ENCODE measurements at places on chromosomes 1 and 21. TPM values are rescaled to one million over a fixed set of nuclear protein-coding genes. Genes with fewer than 3 reads are reported as not detected.

DNA sequence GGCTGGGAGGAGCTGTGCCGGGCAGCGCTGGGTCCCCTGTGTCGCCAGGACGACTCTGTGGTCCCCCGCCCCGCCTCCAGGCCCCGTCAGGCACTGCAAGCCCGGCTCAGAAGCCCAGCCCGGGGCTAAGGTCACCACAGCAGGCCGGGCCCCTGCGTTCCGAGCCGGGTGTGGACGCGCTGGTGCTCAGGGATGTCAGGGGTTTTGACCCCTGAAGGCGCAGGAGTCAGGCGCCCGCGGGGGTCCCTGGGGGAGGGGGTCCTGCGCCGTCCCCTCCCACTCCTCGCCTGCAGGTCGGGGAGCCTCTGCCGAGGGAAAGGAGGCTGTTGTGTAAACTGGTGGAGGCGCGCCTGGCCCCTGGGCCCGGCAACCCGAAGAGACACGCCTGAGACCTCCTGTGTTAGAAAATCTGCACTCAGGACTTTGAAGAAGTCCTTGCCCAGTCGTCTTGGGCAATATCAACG lies 23.7 kb upstream of the TMEM54 start:
- no peaks in the 10 kb centered on the region for H3K36me3 ChIP-seq
- DNase-seq, result no peak

GRCh38 chr1:36909946-36910725 lies 124.2 kb downstream of the GRIK3 start:
- no peaks in the 10 kb centered on the region for H3K27me3 ChIP-seq
- DNase-seq, result no peak
- no peak overlapping the region for H3K4me3 ChIP-seq

Gene CDC7
- total RNA-seq, result 2.1 TPM

- peaks cover 7% of the 10 kb centered on the region for H3K36me3 ChIP-seq
- H3K27ac ChIP-seq, result no peak overlapping the region
- peaks cover 8% of the 10 kb centered on the region for H3K4me1 ChIP-seq
- no peaks in the 10 kb centered on the region for H3K27me3 ChIP-seq
- DNase-seq, result no peak
Measured at GRCh38 chr1:179121159-179121938, 39.5 kb downstream of the TOR3A start.

Gene AVPR1B
- not detected for total RNA-seq

Gene KRTAP10-4
- total RNA-seq, result not detected

DNA sequence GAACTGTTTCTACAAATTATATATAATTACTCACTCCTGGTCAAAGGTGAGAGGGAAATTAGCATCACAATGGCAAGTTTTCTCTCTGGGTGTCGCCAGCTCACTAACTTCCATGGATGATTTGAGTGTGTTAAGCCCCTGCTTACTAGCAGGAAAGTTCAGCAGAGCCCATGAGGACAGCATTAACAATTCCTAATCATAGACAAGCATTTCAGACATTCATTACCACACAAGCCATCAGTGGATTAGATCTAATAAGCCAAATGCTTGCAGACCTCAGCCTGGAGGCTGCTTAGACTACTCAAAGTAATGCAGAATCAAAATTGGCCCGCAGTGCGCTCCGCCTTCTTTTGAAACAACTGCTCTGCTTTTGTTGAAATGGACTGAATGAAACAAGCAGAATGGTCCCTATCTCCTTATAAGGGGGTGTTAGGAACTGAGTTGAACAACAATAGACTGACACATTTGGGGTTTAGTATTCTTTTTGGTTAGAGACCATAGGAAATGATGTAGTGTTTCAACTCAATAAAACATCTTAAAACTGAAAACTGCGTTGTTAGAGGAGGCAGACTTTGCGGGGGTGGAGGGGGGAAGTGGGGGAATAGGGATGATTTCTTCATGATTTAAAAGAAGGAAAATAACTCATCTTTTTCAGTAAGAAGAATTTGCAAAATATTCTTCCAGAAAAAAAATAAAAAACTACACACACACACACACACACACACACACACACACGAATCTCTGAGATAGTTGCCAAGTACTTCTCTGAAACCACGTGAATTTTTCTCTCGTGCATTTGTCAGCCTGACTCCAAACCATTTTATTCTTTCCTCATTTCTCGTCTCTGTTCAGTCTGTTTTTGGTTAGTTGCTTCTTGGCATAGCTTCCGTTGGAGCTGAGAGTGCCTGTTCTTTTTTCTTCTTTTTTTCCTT lies 54.6 kb downstream of the GORAB start:
- peak overlapping the region; percentile 93 for H3K27ac ChIP-seq
- DNase-seq, result no peak
- peaks cover 15% of the 10 kb centered on the region for H3K4me1 ChIP-seq
- H3K36me3 ChIP-seq, result no peaks in the 10 kb centered on the region
- H3K27me3 ChIP-seq, result no peaks in the 10 kb centered on the region

DNA sequence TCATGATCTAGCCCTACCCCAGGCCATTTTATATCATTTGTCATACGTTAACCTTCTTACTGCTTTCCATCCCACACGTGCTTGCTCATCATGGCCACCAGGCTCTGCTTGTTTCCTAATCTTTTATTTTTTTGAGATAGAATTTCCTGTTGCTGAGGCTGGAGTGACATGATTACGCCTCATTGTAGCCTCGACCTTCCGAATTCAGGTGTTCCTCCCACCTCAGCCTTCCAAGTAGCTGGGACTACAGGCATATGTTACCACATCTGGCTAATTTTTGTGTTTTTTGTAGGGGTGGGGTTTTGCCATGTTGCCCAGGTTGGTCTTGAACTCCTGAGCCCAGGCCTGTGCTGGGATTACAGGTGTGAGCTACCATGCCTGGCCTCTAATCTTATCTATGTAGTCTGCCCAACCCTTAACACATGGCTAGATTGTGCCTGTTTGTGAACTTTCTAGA lies 3.3 kb downstream of the UAP1 start:
- H3K27ac ChIP-seq, result no peak overlapping the region
- H3K27me3 ChIP-seq, result no peaks in the 10 kb centered on the region
- H3K36me3 ChIP-seq, result no peaks in the 10 kb centered on the region

Gene TAS1R1
- 0.81 TPM for total RNA-seq

Gene ELF3
- 0.95 TPM for total RNA-seq

Gene SLC37A1
- 6.6 TPM for total RNA-seq

GRCh38 chr1:186838380-186839040 lies 9.8 kb downstream of the PLA2G4A start:
- H3K36me3 ChIP-seq, result no peaks in the 10 kb centered on the region
- no peak for DNase-seq
- no peak overlapping the region for H3K27ac ChIP-seq
- no peaks in the 10 kb centered on the region for H3K4me1 ChIP-seq
- no peak overlapping the region for H3K4me3 ChIP-seq

- no peak for DNase-seq
- H3K36me3 ChIP-seq, result no peaks in the 10 kb centered on the region
- no peaks in the 10 kb centered on the region for H3K27me3 ChIP-seq
- peak overlapping the region; percentile 83 for H3K27ac ChIP-seq
Measured at GRCh38 chr1:64743954-64744491, 852 bp upstream of the RAVER2 start.

DNA sequence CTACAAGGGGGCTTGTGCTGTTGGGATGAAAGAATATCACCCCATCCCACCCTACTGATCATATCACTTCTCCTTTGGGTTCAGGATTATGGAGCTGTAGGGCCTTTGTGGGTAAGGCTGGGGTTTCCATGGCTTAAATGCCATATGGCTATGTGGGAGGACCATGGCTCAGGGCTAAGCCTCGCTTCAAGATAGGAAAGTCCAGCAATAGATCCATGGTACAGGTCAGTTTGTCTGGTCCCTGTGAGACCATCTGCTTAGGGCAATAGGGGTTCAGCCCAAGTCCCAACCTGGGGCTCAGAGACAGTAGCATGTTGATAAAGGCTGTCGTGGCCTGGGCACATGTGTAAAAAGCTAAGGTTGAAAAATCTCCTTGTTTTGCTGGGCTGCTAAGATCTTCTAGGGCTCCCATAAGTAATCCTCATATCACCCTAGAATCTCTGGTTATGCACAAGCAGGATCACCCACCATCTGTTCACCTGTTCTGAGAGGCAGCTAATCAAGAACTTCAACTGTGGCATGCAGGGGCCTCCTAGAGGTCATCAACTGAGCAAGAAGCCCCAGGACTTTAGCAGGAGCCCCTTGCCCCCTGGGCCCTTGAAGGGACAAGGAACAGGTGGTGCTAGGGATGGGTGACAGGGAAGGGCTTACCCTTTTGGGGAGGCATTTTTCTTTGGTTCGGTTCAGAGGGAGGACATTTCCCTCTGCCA lies 66.5 kb downstream of the UBE2T start:
- H3K27me3 ChIP-seq, result no peaks in the 10 kb centered on the region
- H3K4me3 ChIP-seq, result no peak overlapping the region
- H3K36me3 ChIP-seq, result peaks cover 9% of the 10 kb centered on the region
- no peak for DNase-seq
- peaks cover 5% of the 10 kb centered on the region for H3K4me1 ChIP-seq

- no peak for DNase-seq
- H3K27ac ChIP-seq, result no peak overlapping the region
- no peaks in the 10 kb centered on the region for H3K27me3 ChIP-seq
- no peak overlapping the region for H3K4me3 ChIP-seq
- H3K4me1 ChIP-seq, result no peaks in the 10 kb centered on the region
Measured at GRCh38 chr1:246544001-246544400, 22.1 kb downstream of the TFB2M start.

DNA sequence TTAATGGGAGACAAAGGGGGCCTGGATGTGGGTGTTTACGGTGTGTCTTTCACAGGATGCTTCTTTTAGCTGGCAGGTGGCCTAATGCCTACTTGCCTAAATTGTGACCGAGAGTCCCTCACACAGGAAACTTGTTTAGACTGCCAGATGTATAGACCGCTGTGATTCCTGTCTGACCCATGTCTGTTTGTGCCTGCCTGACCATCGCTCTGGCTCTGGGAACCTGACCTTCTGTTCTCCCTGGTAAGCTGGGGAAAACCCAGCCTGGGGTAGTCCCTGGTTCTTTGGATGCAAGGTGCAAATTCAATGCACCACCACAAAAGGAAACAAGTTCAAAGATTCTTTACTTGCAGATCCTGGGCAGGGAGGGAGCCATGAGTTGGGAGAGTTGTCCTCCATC lies 68.4 kb downstream of the DMRTA2 start:
- no peak overlapping the region for H3K4me3 ChIP-seq
- no peak overlapping the region for H3K27ac ChIP-seq
- no peak for DNase-seq
- no peaks in the 10 kb centered on the region for H3K27me3 ChIP-seq
- no peaks in the 10 kb centered on the region for H3K4me1 ChIP-seq
- no peaks in the 10 kb centered on the region for H3K36me3 ChIP-seq

Gene CLIC6
- total RNA-seq, result 2.8 TPM

Gene TCHHL1
- not detected for total RNA-seq

DNA sequence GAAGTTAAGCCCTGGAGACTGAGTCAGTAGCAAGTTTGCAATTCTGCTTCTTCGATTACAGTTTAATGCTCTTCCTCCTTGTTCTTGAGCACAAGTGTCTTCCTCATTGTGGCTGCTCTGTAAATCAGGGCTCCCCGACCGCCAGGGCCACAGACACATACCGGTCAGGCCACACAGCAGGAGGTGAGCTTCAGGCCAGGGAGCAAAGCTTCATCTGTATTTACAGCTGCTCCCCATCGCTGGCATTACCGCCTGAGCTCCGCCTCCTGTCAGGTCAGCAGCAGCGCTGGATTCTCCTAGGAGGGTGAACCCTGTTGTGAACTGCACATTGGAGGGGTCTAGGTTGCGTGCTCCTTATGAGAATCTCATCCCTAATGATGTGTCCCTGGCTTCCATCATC lies 1.7 kb upstream of the TRAPPC10 start:
- H3K27ac ChIP-seq, result no peak overlapping the region
- H3K36me3 ChIP-seq, result no peaks in the 10 kb centered on the region
- peaks cover 35% of the 10 kb centered on the region for H3K4me1 ChIP-seq

Gene BEST4
- total RNA-seq, result not detected

Gene NEGR1
- 14.4 TPM for total RNA-seq

DNA sequence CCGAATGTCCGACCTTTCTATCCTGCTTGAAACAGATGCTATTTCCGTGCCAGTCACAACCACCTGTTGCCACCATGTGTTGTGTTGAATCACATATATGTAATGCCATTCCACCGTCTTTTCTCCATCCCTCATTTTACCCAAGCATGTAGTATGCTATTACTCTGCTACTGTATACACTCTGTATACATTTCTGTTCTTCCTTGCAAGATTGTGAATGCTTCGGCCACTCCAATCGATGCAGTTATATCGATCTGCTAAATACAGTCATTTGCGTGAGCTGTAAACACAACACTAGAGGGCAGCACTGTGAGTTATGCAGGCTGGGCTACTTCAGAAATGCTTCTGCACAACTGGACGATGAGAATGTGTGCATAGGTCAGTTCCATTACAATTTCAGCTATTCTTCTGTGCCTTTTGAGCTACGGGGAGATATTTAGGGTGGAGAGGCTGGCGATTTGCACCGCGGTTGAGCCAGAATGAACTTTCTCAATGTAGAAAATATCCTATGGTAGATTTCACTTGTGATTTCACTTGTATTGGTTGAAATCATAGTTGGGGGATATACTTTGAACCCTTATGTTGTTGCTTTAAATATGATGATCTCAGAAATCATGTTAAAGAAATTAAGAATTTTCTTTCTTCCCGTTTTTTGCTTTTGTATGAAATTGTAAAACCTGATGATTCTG lies 289.8 kb downstream of the NTNG1 start:
- H3K36me3 ChIP-seq, result no peaks in the 10 kb centered on the region
- no peak overlapping the region for H3K27ac ChIP-seq
- H3K4me1 ChIP-seq, result no peaks in the 10 kb centered on the region
- H3K27me3 ChIP-seq, result no peaks in the 10 kb centered on the region
- DNase-seq, result no peak

DNA sequence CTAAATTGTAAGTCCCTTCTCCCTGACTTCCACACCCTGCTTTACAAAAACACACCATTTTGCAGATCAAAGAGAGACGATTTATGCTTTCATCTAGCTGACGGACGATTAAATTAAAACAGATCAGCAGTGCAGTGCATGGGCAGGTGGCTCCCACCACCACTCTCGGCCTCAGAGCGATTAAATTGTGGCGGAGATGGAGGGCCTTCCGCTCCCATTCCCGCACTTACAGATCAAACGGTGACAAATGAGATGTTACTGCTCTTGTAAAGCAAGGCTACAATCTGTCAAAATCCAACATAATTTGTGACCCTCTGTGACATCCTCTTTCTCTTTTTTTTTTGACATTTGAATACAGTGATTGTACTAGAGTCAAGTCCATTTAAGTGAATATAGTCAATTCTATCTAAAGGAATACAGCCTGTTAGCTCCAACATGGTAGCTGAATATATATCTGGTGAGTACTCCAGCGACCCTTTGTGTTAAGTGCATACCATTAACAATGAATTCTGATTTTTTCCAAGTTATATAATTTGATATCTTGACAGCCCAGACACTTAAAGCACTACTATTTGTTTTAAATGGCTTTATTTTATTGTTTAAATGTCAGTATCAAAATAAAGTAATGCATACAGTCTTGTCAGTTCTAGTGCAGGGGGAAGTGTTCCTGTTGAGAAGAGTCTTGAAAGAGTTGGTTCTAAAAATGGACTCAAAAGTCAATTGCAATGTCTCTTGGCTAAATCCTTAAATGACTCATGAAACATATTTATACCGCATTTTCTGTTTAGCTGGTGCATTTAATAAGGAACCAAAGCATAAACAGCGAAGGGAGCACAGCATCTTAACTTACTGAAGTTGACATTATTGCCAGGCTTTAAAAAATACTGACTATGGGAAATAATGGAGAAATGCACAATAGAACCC lies 109.0 kb downstream of the ESRRG start:
- H3K4me1 ChIP-seq, result no peaks in the 10 kb centered on the region
- no peaks in the 10 kb centered on the region for H3K27me3 ChIP-seq
- no peaks in the 10 kb centered on the region for H3K36me3 ChIP-seq

Gene SFN
- 1.9 TPM for total RNA-seq

GRCh38 chr1:23044035-23044434 lies 24.8 kb downstream of the KDM1A start:
- peaks cover 8% of the 10 kb centered on the region for H3K4me1 ChIP-seq
- no peak overlapping the region for H3K27ac ChIP-seq
- no peaks in the 10 kb centered on the region for H3K27me3 ChIP-seq
- no peaks in the 10 kb centered on the region for H3K36me3 ChIP-seq
- DNase-seq, result no peak

Measured in thoracic aorta (tissue), 2 donors.